ENCODE measurements at places on chromosomes 13 and 19. TPM values are rescaled to one million over a fixed set of nuclear protein-coding genes. Genes with fewer than 3 reads are reported as not detected.

Gene SLC10A2
- not detected for total RNA-seq

Gene ELSPBP1
- total RNA-seq = not detected

Gene GJB2
- total RNA-seq = 84.4 TPM

Gene DHPS
- 167 TPM for total RNA-seq

Gene TMEM38A
- 0.76 TPM for total RNA-seq

Gene CBLC
- not detected for total RNA-seq

Gene METTL21C
- total RNA-seq = not detected

Gene IGFL2
- not detected for total RNA-seq

Gene DCT
- total RNA-seq = not detected

Gene N4BP2L1
- 20.6 TPM for total RNA-seq

Gene FLT3
- not detected for total RNA-seq

DNA sequence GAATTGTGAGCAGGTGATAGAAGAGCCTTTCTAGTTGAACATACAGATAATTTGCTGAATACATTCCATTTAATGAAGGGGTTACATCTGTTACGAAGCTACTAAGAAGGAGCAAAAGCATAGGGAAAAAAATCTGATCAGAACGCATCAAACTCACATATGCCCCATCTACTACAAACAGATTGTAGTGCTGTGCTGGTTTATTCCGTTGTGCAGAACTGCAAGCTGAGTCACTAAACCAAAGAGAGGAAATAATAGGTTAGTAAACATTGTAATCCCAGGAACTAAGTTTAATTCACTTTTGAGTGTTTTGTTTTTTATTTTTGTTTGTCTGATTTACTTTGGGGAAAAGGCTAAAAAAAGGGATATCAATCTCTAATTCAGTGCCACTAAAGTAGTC, 136.3 kb downstream of the CDK8 start:
- no peak overlapping the region for H3K4me3 ChIP-seq
- H3K36me3 ChIP-seq = peaks cover 36% of the 10 kb centered on the region
- H3K27me3 ChIP-seq = no peaks in the 10 kb centered on the region
- no peaks in the 10 kb centered on the region for H3K4me1 ChIP-seq

- H3K4me1 ChIP-seq = no peaks in the 10 kb centered on the region
- ATAC-seq = no peak
- no peak overlapping the region for H3K4me3 ChIP-seq
- peaks cover 3% of the 10 kb centered on the region for H3K27me3 ChIP-seq
- H3K27ac ChIP-seq = no peak overlapping the region
These were observed 3.7 kb downstream of the CEACAM16 start for GRCh38 chr19:44702551-44703176.

- H3K4me1 ChIP-seq = peaks cover 64% of the 10 kb centered on the region
- ATAC-seq = peak; percentile 13
- peaks cover 66% of the 10 kb centered on the region for H3K36me3 ChIP-seq
- peak overlapping the region; percentile 97 for H3K4me3 ChIP-seq
- no peaks in the 10 kb centered on the region for H3K27me3 ChIP-seq
These were observed 6.3 kb upstream of the GPR183 start for GRCh38 chr13:99313501-99313900.

DNA sequence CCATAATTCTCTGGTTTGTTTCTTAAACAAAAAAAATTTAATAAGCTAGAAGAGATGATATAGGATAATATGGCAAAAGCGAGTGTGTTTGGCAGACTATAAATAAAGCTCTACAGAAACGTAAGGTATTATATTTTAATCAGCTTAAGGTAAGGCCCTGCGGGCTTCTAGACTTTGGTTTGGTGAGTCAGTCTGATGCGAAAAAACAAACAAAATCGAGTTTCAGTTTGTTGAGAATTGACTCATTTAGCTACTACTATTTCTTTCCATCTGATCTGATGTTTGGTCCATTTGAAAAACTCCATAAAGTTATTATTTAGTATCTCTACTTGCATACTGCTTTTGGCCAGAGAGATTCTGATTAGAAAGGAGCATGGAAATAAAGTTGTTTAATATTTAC, 138.0 kb downstream of the MIPEP start:
- H3K27ac ChIP-seq = peak overlapping the region; percentile 91
- peaks cover 40% of the 10 kb centered on the region for H3K4me1 ChIP-seq
- H3K36me3 ChIP-seq = no peaks in the 10 kb centered on the region
- H3K27me3 ChIP-seq = no peaks in the 10 kb centered on the region
- H3K4me3 ChIP-seq = peak overlapping the region; percentile 52
- ATAC-seq = peak; percentile 59

DNA sequence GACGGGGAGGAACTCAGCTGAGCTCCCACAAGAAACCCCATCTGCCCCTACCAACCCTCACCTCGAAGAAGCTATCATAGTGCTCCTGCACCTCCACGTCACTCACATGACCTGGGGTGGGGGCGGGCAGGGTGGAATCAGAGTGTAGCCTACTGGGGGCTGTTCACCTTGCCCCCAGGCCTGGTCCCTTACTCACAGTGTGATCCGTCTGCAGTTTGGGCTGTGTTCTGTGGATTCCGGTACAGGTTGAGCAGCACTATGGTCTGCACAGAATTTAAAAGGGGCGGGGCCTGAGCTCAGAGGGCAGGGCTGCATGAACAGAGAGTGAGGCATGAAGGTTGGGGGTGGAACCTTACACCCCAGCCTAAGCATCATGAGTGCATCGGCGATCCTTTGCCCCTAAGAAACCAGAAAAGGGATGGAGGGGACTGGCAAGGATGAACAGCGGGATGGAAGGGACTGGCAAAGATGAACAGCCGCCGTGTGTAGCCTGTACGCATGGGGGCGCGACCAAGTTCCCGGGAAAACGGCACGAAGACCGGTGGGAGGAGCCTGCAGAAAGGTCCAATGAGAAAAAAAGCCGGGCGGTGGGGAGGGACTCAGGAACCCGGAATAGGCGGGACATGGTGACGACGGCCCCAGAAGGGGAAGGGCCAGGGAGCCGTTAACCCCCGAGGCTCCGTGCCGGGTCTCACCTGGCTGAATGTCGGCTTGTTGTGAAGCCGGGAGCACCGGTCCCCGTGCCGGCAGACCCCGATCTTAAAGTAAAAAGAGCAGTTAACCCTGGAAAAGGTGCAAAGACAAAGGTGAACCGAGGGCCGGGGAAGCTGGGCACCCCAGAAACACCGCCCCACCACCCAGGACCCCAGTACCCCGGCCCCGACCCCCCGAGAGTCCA, 539 bp downstream of the U2AF1L4 start:
- peak overlapping the region; percentile 95 for H3K4me3 ChIP-seq
- ATAC-seq = peak; percentile 64
- H3K27ac ChIP-seq = peak overlapping the region; percentile 96
- peaks cover 42% of the 10 kb centered on the region for H3K36me3 ChIP-seq
- H3K27me3 ChIP-seq = no peaks in the 10 kb centered on the region
- peaks cover 17% of the 10 kb centered on the region for H3K4me1 ChIP-seq

- no peaks in the 10 kb centered on the region for H3K4me1 ChIP-seq
- H3K27me3 ChIP-seq = no peaks in the 10 kb centered on the region
- no peak overlapping the region for H3K27ac ChIP-seq
- H3K36me3 ChIP-seq = no peaks in the 10 kb centered on the region
These were observed 222.8 kb downstream of the LIG4 start for GRCh38 chr13:107992542-107992941.

- no peaks in the 10 kb centered on the region for H3K4me1 ChIP-seq
- no peak for ATAC-seq
- no peaks in the 10 kb centered on the region for H3K36me3 ChIP-seq
- no peak overlapping the region for H3K4me3 ChIP-seq
- H3K27me3 ChIP-seq = no peaks in the 10 kb centered on the region
These were observed 243.6 kb upstream of the CSNK1A1L start for GRCh38 chr13:37348916-37349643.

- ATAC-seq = no peak
- no peaks in the 10 kb centered on the region for H3K36me3 ChIP-seq
- H3K27ac ChIP-seq = no peak overlapping the region
- no peaks in the 10 kb centered on the region for H3K4me1 ChIP-seq
- no peaks in the 10 kb centered on the region for H3K27me3 ChIP-seq
These were observed 1042.9 kb downstream of the UQCRFS1 start for GRCh38 chr19:28170066-28170465.

DNA sequence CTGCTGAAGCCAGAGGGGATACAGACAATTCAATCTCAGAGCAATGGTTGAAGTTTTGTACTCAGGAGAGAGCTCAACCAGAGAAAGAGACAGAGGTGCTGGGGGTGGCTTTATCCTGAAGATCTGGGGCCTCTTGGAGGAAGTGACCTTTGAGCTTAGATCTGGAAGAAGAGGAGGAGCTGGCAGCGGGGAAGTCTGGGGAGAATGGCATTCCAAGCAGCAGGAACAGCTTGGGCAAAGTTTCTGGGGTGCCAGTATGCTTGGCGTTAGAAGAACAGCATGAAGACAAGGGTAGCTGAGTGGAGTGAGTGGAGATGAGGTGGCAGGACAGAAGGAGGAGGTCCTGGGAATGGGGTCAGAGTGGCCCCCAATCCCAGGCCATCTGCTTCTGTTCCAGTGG, 11.3 kb downstream of the MAST3 start:
- H3K27ac ChIP-seq = peak overlapping the region; percentile 72
- peak overlapping the region; percentile 67 for H3K4me3 ChIP-seq
- no peak for ATAC-seq
- peaks cover 12% of the 10 kb centered on the region for H3K4me1 ChIP-seq
- H3K36me3 ChIP-seq = peaks cover 61% of the 10 kb centered on the region
- no peaks in the 10 kb centered on the region for H3K27me3 ChIP-seq

- no peak for ATAC-seq
- H3K27ac ChIP-seq = no peak overlapping the region
- H3K27me3 ChIP-seq = peaks cover 19% of the 10 kb centered on the region
- no peak overlapping the region for H3K4me3 ChIP-seq
- no peaks in the 10 kb centered on the region for H3K4me1 ChIP-seq
- no peaks in the 10 kb centered on the region for H3K36me3 ChIP-seq
These were observed 423.5 kb downstream of the ZNF536 start for GRCh38 chr19:30795727-30796126.

GRCh38 chr19:35585848-35586247, at the start of gene PMIS2:
Gene PMIS2 (plus strand): TSS chr19:35586173. CDS start chr19:35586260, 87 bp downstream.
- no peak within 1 kb of the TSS for H3K4me3 ChIP-seq
- H3K27ac ChIP-seq = no peak within 1 kb of the TSS
- peak; percentile 55 for ATAC-seq
- no peaks in the 10 kb centered on the region for H3K4me1 ChIP-seq

- H3K4me3 ChIP-seq = peak within 1 kb of the TSS; percentile 22
- no peaks in the 10 kb centered on the region for H3K36me3 ChIP-seq
- H3K4me1 ChIP-seq = no peaks in the 10 kb centered on the region
These were observed at the start of gene BCAM for GRCh38 chr19:44808463-44809371. Gene BCAM (plus strand): TSS chr19:44809103. CDS start chr19:44809125, 22 bp downstream.

DNA sequence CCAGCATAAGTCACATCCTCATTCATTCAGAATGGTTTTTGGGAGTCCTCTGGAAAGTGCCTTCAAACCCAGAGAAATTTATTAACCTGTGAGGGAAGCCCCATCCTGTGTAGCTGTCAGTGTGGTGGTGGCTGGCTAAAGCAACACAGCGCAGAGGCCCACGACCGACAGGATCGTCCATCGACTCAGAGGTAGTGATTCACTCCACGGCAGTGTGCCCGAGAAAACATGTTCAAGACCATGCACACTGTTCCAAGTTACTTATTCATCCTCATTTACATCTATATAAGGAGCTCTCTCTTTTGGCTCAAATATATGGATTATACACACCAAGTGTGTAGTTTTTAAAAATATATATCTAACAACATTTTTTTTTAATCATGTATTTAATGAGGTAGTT, 96.3 kb upstream of the SLC15A1 start:
- H3K27me3 ChIP-seq = no peaks in the 10 kb centered on the region
- H3K4me1 ChIP-seq = peaks cover 9% of the 10 kb centered on the region
- peaks cover 82% of the 10 kb centered on the region for H3K36me3 ChIP-seq
- ATAC-seq = no peak

DNA sequence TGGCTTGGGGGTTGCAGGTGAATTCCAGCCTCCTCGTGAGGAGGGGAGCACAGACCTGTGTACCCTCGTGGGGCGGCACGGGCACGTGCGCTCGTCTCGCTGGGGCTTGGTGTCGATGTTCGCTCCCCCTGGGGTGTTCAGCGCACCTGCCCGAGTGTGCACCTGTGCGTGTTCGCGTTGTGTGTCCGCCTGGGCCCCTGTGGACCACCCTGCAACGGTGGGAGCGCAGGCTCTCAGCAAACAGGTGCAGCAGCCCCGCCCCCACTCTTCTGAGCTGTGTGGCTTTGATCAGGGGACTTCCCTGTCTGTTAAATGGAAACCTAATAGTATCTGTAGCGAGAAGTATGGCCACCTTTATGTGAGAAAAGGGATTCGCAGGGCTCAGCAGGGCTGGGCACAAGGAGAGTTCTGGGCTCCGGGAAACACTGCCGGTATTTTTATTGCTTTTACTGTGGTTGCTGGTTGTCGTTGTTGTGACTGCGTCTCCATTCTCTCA, 549 bp downstream of the SMIM17 start:
- H3K4me1 ChIP-seq = no peaks in the 10 kb centered on the region
- H3K27ac ChIP-seq = no peak overlapping the region
- H3K36me3 ChIP-seq = peaks cover 8% of the 10 kb centered on the region
- no peak overlapping the region for H3K4me3 ChIP-seq
- ATAC-seq = no peak

GRCh38 chr13:87661471-87661870, 9.7 kb upstream of the SLITRK5 start:
- no peak overlapping the region for H3K27ac ChIP-seq
- H3K27me3 ChIP-seq = no peaks in the 10 kb centered on the region
- H3K4me3 ChIP-seq = no peak overlapping the region
- no peak for ATAC-seq
- H3K36me3 ChIP-seq = no peaks in the 10 kb centered on the region

- no peak for ATAC-seq
- peaks cover 66% of the 10 kb centered on the region for H3K36me3 ChIP-seq
- H3K27ac ChIP-seq = no peak overlapping the region
- H3K27me3 ChIP-seq = no peaks in the 10 kb centered on the region
- H3K4me1 ChIP-seq = peaks cover 6% of the 10 kb centered on the region
- no peak overlapping the region for H3K4me3 ChIP-seq
These were observed 7.3 kb upstream of the ADPRHL1 start for GRCh38 chr13:113460599-113460998.

DNA sequence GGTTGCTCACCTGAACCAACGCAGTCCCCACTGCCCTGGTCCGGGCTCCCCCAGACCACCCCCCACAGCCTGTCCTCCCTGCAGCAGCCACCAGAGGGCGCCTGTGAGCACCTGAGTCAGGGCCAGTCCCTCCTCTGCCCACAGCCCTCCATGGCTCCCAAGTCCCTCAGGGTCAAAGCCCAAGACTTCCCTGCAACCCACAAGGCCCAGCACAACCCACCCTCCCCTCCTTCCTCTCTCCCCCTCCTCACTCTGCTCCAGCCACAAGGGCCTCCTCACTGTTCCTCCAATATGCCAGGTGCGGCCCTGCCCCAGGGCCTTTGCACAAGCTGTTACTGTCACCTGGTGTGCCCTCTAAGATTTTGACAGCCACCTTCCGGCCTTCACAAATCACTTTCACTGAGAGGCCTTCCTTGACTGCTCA, 10.9 kb downstream of the GNA15 start:
- peak; percentile 54 for ATAC-seq
- H3K36me3 ChIP-seq = peaks cover 85% of the 10 kb centered on the region
- H3K4me3 ChIP-seq = peak overlapping the region; percentile 31

DNA sequence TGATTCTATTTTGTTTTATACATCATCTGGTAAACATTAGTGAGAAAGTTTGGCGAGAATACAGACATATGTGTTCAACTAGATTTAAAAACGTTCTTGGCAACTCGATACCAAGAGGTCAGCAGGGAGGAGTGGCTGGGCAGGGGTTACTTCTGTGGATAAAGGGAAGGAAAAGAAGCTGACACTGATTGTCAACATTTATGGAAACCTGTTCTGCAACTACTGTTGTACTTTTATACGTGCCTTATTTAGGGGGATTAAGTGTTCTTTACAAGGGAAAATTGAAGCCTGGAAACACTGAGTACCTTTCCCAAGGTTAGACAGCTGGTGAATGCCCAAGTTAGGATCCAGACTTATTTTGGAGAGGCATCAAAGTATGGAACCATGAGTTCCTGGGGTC, 65.0 kb downstream of the MTUS2 start:
- H3K4me3 ChIP-seq = no peak overlapping the region
- no peak for ATAC-seq
- H3K4me1 ChIP-seq = no peaks in the 10 kb centered on the region
- no peaks in the 10 kb centered on the region for H3K36me3 ChIP-seq

Data from activated T-helper 17 cell treated with anti-CD3 and anti-CD28 coated beads, Interleukin-2, amount 50 U/mL, for 72 hours (primary cell).